ENCODE measurements at places on chromosomes 16 and 17.
A peak's percentile ranks its signal among the peaks of the same experiment; 100 is the strongest.

GRCh38 chr16:73483076-73483791, 435.3 kb upstream of the ZFHX3 start:
- no peak for ATAC-seq

DNA sequence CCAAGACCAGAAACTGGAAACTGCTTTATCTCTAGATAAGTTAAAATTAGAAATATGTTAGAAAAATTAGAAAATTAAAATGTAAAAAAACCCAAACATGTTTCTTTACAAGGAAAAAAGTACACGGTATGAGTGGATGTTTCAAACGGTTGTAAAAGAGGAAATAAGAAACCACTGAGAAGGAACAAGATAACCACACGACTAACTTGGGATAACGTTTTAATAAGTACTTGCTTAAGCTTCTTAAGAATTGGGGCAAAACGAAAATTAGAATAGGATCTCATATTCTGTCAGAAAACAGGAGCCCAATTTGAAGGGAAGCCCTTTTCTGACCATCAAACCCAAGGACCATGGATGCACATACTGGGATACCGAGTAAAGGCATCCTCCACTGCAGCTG, 31.0 kb downstream of the MBTPS1 start:
- no peak for ATAC-seq

- ATAC-seq = peak; percentile 90
These were observed 81.4 kb downstream of the XYLT1 start for GRCh38 chr16:17389384-17389783.

DNA sequence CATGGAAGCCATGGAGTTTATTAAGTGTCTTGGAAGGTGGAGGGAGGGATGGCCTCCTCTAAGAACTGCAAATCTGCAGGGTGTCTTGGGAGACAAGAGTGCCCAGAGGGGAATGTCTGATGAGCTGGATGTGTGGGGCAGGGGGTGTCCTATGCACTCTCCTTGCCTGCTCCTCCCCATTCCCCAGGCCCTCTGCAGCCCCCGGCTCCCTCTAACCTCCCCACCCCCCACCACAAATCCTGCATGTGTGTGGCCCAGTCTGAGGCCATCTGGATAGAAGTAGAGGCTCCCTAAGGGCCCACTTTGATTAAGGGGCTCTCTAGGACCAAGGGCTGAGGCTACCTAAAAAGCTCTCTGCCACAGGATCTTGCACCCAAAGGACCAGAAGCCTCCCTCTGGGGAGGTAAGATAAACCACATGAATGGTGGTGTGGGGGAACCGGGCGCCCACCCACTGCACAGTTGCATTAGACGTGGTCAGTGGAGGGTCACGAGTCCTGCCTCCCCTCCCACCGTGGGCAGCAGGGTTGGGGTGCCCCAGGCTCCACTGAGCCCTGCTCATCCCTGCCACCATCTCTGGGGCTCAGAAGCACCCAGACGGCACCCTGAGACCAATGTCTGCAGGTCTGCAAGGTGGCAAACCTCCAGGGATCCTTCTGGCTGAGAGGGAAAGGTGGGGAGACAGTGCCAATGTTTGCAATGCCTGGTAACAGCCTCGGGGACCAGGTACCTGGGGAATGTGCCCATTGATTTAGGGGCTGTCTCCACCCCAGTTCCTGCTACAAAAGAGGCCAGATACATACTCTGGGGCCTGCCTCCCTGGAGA, 618 bp downstream of the AANAT start:
- ATAC-seq = no peak

DNA sequence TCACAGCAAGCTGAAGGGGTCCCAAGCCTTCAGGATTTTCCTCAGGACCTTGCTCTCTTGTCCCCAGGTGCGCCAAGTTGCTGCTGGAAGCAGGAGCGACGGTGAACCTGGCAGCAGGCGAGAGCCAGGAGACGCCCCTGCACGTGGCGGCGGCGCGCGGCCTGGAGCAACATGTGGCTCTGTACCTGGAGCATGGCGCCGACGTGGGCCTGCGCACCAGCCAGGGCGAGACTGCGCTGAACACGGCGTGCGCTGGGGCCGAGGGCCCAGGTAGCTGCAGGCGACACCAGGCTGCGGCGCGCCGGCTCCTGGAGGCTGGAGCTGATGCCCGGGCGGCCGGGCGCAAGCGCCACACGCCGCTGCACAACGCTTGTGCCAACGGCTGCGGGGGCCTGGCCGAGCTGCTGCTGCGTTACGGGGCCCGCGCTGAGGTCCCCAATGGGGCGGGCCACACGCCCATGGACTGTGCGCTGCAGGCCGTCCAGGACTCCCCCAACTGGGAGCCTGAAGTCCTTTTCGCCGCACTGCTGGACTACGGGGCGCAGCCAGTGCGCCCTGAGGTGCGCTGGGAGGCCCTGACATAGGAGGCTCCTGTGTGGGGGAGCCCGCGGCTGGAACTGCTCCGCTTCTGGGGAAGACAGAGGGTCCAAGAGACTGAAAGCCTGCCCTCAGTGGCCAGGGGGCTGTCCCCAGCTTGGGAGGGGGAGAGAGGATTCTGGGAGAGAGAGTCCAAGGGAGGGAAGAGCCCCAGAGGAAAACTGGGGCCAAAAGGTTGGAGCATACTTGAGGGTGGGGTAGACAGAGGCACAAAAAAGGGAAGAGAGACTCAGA, 6.4 kb downstream of the ASB16 start:
- ATAC-seq = peak; percentile 16

DNA sequence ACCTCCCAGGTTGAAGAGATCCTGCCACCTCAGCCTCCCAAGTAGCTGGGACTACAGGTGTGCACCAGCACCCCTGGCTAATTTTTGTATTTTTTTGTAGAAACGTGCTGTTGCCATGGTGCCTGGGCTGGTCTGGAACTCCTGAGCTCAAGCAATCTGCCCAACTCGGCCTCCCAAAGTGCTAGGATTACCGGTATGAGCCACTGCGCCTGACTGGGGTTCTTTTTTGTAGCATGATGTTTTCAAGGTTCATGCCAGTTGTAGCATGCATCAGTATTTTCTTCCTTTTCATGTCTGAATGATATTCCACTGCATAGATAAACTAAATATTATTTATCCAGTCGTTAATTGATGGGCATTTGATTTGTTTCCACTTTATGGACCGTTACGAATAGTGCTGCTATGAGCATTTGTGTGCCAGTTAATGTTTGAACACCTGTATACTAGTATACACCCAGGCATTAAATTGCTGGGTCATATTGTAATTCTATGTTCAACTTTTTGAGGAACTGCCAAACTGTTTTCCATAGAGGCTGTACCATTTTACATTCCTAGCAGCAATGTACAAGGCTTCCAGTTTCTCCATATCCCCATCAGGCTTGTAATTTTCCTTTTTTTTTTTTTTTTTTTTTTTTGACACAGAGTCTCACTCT, 24.8 kb upstream of the CEP20 start:
- no peak for ATAC-seq

DNA sequence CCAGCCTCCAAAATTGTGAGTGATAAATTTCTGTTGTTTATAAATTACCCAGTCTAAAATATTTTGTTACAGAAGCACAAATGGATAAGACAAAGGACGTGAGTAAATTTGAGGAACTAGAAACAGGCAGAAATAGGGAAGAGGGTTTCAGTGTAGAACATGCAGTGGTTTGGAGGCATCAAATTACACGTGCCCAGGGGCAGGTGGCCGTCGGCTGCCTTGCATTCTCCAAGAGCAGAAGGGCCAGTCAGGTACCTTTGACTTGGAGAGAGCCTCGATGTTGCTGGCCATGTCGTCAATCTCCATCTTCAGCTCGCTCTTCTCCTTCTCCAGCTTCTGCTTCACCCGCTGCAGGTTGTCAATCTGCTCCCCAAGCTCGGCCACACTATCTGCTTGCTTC, 54.3 kb downstream of the MYH13 start:
- no peak for ATAC-seq

DNA sequence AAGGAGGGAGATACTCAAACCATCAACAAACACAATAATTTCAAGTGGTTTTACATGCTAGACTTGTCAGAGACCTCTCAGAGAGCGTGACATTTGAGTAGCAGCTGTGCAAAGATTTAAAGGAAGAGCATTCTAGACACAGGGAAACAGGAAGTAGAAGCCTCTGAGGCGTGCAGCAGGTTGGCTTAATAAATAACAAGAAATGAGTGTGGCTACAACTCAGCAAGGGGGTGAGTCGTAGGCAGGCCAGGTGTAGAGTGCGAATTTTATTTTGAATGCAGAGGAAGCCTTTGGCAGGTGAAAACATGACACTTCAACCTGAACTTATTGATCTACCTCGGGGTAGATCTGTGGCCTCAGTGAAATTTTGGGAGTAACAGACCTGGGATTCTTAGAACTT, 73.2 kb upstream of the MRTFB start:
- no peak for ATAC-seq

GRCh38 chr17:63337579-63337978, 108.5 kb downstream of the CYB561 start:
- no peak for ATAC-seq

DNA sequence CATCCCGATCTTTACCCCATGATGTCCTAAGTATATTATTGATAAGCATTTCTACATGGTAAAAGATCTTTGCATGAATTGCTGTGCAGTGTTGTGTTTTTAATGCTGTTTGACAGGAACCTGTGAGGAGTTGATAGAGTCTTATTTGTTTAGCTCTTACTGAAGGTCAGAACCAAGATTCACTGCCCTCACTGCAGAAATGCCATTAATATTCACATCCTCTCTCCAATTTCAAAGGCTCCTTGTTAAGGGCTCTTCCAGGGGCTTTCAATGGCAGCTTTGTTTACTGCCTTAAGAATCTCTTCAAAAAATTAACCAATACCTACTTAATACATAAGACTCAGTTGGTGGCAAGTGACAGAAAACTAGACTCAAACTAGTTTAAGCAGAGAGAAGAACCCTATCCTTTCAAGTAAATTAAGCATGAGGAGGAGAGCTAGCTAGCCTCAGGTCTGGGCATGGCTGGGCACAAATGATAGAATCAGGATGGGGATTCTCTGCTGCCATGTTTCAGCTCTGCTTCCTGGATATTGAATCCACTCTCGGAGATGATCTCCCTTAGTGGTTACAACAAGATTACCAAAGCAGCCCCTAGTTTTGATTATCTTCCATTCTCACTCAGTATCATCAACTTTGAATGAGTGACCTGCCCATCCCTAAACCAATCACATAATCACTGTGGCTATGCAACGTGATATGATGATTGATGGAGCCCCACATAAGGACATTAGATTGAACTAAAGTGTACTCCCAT, 311.8 kb downstream of the CDH11 start:
- no peak for ATAC-seq

GRCh38 chr16:88405216-88406060, 22.7 kb downstream of the ZNF469 start:
- ATAC-seq = peak; percentile 67

- no peak for ATAC-seq
These were observed 20.5 kb upstream of the METTL16 start for GRCh38 chr17:2532146-2532720.

DNA sequence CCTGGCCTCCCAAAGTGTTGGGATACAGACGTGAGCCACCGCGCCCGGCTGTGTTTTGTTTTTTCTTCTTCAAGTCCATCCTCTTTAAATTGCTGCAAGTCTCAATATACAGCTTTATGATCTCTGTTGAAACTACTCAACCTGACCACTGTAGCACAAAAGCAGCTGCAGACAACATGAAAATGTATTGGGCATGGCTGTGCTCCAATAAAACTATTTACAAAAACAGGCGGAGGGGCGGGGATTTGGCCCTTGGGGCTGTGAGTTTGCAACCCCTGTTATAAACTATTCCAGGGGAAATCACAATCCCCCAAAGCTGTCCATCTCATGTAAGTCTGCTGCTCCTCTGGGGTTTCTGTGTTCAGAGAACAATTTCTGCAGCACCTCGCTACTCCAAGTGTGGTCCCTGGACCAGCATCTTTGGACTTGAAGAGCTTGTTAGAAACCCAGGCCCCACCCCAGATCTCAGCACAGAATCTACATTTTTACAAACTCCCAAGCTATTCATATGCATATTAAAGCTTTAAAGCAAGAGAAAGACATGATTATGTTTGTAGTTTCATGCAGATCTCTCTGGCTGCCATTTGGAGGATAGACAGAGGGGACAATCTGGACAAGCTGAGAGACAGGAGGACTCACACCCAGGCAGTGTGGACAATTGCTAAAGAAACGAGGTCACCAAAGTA, 33.6 kb downstream of the TEKT5 start:
- no peak for ATAC-seq

- ATAC-seq = no peak
These were observed 9.3 kb downstream of the CCDC102A start for GRCh38 chr16:57527027-57527426.

- ATAC-seq = no peak
These were observed 34.1 kb downstream of the MEOX1 start for GRCh38 chr17:43627653-43628052.

Data from motor neuron (in vitro differentiated cells).